Right ventricle myocardium superior (tissue), 1 donor: ENCODE measurements at places on chromosomes 12 and 14. TPM values are rescaled to one million over a fixed set of nuclear protein-coding genes. Genes with fewer than 3 reads are reported as not detected.

DNA sequence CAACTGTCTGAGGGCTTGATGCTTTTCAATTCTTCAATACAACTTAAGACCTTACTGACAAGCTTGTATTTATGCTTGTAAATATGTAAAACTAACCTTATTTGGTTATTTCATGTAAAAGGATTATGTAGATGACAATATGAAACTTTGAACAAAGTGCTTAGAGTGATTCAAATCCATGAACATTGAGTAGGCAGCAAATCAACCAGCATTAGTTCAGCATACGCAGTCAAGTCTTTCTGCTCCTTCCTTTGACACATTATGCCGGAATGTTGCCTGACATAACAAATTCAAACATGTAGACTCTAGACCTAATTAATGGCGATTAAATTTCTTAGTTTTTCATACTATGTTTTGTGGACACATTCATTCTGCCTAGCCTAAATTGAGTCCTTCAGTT lies 105.2 kb downstream of the FGD4 start:
- DNase-seq = no peak

- no peak for DNase-seq
Observed at GRCh38 chr14:68361231-68361630, 431.6 kb downstream of the ZFP36L1 start.

GRCh38 chr14:98278800-98279199 lies 993.2 kb downstream of the BCL11B start:
- no peak for DNase-seq

GRCh38 chr14:76976240-76977005 lies 52.1 kb downstream of the IRF2BPL start:
- DNase-seq = no peak

DNA sequence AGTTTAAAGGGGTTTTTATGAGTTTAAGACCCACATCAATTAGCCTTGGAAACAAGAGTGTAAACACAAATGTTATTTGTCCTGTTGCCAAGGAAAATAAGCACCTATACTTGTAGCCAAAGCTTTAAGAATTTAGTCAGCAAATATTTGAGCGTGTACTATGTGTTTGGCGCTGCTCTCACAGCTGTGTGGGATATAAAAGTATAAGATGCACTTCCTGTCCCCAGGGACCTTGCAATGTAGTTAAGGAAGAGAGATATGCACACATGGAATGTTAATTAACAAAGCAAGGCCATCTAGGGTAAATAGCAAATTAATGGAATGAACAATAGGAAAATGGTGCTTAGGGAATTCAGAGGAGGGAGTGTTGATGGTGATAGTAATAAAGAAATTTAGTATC lies 134.9 kb upstream of the SRRM4 start:
- DNase-seq = no peak

The LRTM2 gene
- not detected for total RNA-seq

The RD3L gene
- total RNA-seq = 26.4 TPM
